ENCODE measurements at places on chromosomes 2 and 18.
A peak's percentile ranks its signal among the peaks of the same experiment; 100 is the strongest.

- no peak overlapping the region for H3K4me3 ChIP-seq
- no peak for DNase-seq
- H3K36me3 ChIP-seq = no peaks in the 10 kb centered on the region
Measured at GRCh38 chr2:66509326-66509811, 74.4 kb downstream of the MEIS1 start.

DNA sequence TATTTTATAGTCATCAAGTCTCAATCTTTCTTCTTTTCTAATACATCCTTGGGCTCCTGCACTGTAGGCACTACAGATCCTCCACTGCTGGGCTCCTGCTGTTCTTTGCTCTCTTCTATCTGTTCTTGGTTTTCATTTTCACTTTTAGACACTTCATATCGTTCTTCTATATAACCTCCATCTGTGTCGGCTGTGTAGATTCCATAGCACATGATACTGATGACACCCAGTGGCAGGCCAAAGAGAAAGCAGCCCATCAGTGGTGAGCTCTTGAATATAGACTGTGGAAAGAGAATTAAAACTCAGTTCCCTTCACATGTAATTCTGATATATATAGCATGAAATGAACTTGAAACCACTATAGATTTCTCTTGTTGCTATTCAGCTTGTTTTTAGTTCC is 38.0 kb downstream of the TMX3 start:
- no peaks in the 10 kb centered on the region for H3K4me1 ChIP-seq
- no peak overlapping the region for H3K4me3 ChIP-seq
- H3K36me3 ChIP-seq = peaks cover 5% of the 10 kb centered on the region
- no peak overlapping the region for H3K27ac ChIP-seq
- no peaks in the 10 kb centered on the region for H3K27me3 ChIP-seq

DNA sequence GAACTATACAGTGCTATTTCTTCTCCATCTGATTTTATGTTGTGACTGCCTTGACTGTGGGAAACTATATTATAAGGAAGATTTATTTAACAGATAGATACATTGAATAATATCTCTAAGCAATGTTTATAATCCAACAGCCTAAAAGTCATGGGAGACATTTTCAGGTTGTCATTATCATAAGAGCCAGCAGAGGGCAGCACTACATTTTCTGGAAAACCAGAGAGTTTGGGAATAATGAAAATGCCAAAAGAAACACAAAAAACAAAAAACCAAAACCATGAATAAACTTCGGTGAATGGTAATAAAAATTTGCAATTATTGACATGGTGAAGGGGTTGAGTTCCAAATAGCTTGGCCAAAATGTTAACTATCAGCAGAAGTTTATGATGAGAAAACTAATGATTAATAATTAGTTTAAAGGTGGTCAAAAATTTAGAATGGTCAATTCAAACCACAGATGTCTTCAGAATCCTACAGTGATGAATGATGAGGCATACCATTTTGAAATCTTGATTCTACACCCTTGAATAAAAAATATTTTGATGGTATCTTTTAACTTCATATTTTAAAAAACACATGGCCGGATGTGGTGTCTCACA is 4.7 kb downstream of the EEF1B2 start:
- no peak overlapping the region for H3K4me3 ChIP-seq
- H3K27me3 ChIP-seq = no peaks in the 10 kb centered on the region
- H3K4me1 ChIP-seq = no peaks in the 10 kb centered on the region
- no peaks in the 10 kb centered on the region for H3K36me3 ChIP-seq
- DNase-seq = no peak

DNA sequence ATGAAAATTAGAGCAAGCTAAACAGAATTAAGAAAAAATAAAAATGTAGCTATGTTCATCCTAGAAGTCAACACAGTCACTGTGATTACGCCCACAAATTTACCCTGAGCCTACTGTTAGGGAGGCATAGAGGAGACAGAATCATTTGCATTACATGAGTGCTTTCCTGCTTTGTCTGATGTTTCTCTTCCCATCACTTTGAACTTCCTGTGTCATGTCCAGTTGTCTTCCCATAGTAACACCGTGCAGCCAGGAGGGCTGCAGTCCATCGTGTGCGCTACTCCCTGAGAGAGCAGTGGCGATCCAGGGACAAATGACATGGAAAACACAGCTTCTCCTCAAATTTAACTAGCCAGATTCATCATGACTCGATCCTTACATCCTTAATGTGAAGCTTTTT is 149.8 kb upstream of the DAPL1 start:
- no peaks in the 10 kb centered on the region for H3K4me1 ChIP-seq
- no peaks in the 10 kb centered on the region for H3K36me3 ChIP-seq
- H3K4me3 ChIP-seq = no peak overlapping the region
- no peak overlapping the region for H3K27ac ChIP-seq
- DNase-seq = no peak
- H3K27me3 ChIP-seq = no peaks in the 10 kb centered on the region

- no peak overlapping the region for H3K27ac ChIP-seq
- DNase-seq = no peak
- H3K4me1 ChIP-seq = no peaks in the 10 kb centered on the region
- no peaks in the 10 kb centered on the region for H3K27me3 ChIP-seq
- no peaks in the 10 kb centered on the region for H3K36me3 ChIP-seq
- H3K4me3 ChIP-seq = no peak overlapping the region
Measured at GRCh38 chr18:34787931-34788532, 77.9 kb downstream of the DTNA start.

- no peaks in the 10 kb centered on the region for H3K4me1 ChIP-seq
- no peak overlapping the region for H3K27ac ChIP-seq
- H3K36me3 ChIP-seq = no peaks in the 10 kb centered on the region
- no peak for DNase-seq
- H3K27me3 ChIP-seq = no peaks in the 10 kb centered on the region
Measured at GRCh38 chr2:24262421-24262970, 87.6 kb downstream of the FAM228A start.

GRCh38 chr2:20048488-20049448 is 2.7 kb downstream of the LAPTM4A start:
- DNase-seq = no peak
- H3K4me3 ChIP-seq = peak overlapping the region; percentile 66
- H3K27me3 ChIP-seq = no peaks in the 10 kb centered on the region
- peak overlapping the region; percentile 100 for H3K27ac ChIP-seq
- H3K4me1 ChIP-seq = peaks cover 5% of the 10 kb centered on the region
- no peaks in the 10 kb centered on the region for H3K36me3 ChIP-seq
